Dorsolateral prefrontal cortex (tissue), 122 donors: ENCODE measurements at places on chromosomes 7 and 10. TPM values are rescaled to one million over a fixed set of nuclear protein-coding genes. Genes with fewer than 3 reads are reported as not detected.

DNA sequence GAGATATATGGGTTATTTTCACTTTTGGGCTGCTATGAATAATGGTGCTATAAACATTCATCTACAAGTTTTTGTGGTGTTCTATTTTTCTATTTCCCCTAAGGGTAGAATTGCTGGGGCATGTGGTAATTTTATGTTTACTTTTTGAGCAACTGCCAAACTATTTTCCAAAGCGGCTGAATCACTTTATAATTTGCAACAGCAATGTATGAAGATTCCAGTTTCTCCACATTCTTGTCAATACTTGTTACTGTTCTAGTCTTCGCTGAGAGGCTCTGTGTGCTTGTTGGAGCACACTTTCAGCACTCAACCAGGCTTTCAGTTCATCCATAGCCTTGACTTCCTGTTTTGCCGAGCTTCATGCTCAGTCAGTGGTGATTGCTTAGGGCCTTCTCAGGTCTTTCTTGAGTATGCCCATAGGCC lies 39.0 kb downstream of the ADK start:
- no peak for DNase-seq

GRCh38 chr10:110989016-110989415 lies 69.6 kb downstream of the SHOC2 start:
- no peak for DNase-seq

DNA sequence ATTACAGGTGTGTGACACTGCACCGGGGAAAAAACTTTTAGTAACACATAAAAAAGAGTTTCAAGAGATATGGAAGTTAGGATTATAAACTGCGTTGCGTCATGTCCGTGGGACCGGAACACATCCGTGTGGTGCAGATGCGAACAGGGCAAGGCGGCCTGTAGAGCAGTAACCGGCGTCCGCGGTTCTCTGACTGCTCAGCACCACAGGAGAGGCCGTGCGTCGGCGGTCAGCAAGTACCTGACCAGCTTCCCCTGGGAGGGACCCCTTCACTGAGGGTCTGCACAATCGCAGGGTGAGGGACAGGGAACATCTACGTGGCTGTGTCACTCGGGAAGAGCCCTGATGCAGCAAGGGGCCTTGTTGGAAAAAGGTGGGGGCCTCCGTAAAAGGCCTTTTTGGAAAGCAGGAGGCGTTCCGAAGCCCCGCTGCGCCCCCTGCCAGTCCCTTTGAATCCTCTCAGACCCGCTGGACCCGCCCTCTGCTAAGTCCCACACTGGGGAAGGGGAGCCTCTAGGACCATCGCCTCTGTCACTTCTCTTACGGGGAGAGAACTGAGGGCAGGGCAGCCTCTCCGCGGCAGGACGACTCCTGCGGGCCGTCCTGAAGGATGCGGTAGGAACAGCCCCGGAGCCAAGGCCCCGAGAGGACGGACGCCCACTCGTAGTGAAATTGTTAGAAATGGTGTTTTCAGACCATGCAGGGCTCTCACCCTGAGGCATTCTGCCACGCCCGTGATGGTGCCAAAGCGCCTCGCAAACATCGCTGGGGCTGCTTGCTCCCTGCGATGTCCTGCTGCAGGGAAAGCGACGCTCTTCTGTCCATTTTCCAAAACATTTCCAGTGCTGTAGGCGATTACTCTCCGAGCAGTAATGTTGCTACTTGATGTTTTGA lies 771.6 kb upstream of the COBL start:
- DNase-seq = peak; percentile 36

DNA sequence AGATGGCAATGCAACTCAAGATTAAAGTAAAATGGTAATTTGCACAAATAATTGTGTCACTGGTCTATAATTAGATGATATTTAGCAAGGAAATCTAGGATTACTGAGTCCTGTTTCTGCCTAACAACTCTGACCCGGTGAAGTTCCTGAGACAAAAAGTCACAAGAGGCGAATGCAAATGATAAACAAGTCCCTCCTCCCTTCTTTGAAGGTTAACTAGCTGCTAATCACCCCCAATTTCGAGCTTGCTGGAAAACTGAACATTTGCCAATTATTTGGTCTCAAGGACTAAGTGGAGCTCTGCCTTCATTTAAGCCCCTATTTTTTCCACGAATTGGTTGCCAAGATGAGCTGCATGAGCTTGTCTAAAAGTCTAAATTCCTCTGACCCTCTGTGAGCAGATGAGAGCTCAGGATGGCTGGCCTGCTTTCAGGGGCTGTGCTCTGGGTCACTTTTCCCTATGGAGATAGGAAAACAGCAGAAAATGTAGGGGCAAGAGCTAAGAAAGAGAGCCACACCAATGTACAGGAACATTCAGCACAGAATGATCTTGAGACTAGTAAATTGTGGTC lies 127.3 kb downstream of the MBL2 start:
- DNase-seq = no peak

GRCh38 chr7:90896458-90896857 lies 300.3 kb downstream of the CDK14 start:
- DNase-seq = no peak

DNA sequence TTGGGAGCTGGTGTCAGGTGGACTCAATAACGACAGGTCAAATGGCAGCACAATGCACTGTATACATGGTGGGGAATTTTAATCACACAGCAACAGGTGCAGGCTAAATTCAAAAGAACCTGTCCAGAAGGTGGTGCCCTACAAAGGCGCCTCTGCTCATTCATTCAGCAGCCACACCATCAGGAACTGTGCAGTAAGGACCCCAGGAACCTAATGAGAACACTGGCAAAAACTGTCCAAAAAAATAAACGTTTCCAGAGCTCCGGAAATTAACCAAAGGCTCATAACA lies 21.9 kb upstream of the CRYGN start:
- DNase-seq = no peak

- DNase-seq = no peak
Measured at GRCh38 chr7:30041526-30042269, 13.5 kb downstream of the PLEKHA8 start.

- no peak for DNase-seq
Measured at GRCh38 chr10:95785317-95785716, 29.4 kb downstream of the ENTPD1 start.

- DNase-seq = no peak
Measured at GRCh38 chr7:108280136-108280535, 150.0 kb upstream of the LAMB4 start.

DNA sequence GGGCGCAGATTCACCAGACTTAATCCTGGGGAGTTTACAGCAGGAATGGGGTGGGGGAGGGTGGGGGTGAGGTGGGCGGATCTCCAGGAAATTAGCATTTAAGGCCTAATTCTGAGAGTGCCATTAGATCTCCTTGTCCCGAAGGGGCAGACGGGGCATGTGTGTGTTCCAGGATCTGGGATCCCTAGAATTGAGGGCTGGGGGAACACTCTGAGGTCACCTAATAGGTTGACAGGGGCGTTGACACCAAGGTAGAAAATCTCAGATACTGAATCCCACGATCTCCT lies 9.4 kb upstream of the EPHB4 start:
- no peak for DNase-seq

GRCh38 chr10:107497024-107497423 lies 332.5 kb upstream of the SORCS1 start:
- no peak for DNase-seq

- DNase-seq = no peak
Measured at GRCh38 chr7:16891874-16892643, 10.3 kb upstream of the AGR3 start.

DNA sequence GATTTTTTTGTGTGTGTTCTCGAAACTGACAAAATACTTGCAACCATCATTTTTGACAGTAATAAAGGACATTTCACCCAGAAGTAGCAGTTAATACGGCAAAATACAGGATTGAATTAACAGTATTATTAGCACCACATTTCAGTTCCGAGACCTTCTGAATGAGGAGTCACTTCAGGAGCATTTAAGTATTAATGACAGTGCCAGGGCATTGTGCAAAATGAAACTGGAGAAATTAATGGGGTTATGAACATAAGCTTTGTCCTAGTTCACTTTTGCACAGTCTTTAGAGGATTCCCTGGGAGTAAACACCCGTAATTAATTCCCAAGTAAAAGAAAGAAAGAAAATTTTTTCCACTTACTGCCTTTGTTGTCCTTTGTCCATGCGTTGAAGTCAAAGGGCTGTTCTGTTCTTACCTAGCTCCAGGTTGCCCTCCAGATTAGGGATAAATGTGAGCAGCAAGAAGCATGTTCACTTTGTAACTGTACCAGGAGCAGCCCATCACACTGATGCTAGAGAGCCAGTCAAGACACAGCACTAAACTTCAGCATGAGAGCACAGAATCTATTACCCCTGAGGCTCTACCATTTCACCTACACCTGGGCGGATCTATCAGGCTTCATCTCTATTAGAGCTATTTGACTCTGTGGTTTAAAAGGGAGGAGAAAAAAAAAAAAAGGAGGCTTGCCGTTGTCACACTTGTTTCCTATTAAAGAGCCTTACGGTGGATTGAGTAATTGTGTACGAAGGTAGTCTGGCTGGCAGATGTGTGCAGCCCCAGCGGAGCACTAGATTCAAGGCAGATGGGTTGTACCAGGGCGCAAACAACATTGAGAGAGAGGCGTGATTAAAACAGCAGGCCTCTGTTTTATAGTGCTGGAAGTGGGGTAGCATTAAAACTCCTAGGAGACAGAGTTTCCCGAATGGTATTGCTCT lies 297.8 kb upstream of the SEMA3A start:
- DNase-seq = no peak

- DNase-seq = no peak
Measured at GRCh38 chr7:42606193-42606905, 305.5 kb downstream of the C7orf25 start.

GRCh38 chr7:81361769-81362312 lies 408.0 kb downstream of the HGF start:
- no peak for DNase-seq

Gene CTBP2
- total RNA-seq = 52.2 TPM

Gene PTF1A
- 1.2 TPM for total RNA-seq

Gene RBP3
- total RNA-seq = not detected

Gene RFC2
- total RNA-seq = 15.9 TPM

Gene SSBP1
- total RNA-seq = 80.2 TPM
